Stimulated activated CD4-positive, alpha-beta T cell treated with anti-CD3 and anti-CD28 coated beads, Interleukin-4, amount 100 ng/mL, for 4 hours (primary cell): ENCODE measurements at places on chromosomes 1 and 21.

DNA sequence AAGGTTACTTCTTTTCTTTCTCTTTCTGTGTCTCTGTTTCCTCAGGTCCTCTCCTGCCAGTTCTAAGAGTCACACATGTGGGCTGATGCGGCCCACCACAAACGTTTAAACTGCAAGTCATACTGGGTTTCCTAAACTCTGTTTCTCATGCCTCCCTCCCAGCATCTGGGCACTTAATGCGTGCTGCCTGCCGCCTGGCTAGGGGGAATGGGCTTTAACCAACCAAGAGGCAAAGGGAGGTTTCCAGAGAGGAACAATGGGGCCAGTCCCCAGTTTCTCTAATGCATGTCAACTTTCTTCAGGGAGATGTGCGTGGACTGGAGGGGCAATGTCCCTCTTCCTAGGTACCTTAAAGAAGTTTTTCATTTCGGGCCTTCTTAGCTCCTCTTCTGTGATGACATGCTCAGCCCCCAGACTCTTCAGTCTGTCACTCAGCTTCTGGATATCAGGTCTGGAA, 19.9 kb upstream of the SRSF4 start:
- DNase-seq, result no peak

GRCh38 chr1:78619803-78620579, at the start of gene IFI44L:
TSS of gene IFI44L (plus strand) at chr1:78620448. CDS start at chr1:78627916, 7,468 bp downstream.
- DNase-seq, result peak; percentile 59

- no peak for DNase-seq
Observed at GRCh38 chr1:230858236-230858820, 10.0 kb downstream of the C1orf198 start.

DNA sequence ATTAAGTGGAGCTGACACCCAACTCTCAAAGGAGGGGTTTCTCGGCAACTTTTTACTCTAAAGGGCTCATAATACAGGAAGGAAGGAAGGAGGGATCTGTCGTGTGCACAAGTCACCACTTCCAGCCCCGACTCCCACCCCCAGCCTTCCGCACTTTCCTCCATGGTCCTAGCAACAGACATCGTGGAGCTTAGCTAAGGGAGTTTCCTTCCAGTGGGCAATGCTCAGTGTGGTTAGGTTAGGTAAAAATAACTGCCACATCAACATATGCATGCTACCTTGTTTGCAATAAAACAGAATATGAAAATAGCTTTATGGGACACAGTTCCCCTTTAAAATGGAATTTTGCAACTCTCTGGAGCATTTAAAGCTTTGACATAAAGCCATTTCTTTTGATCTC, 35.2 kb downstream of the KANK4 start:
- DNase-seq, result no peak

GRCh38 chr21:19981938-19982337, 1016.3 kb upstream of the NCAM2 start:
- DNase-seq, result no peak

- no peak for DNase-seq
Observed at GRCh38 chr1:176876966-176877515, 287.5 kb downstream of the ASTN1 start.

DNA sequence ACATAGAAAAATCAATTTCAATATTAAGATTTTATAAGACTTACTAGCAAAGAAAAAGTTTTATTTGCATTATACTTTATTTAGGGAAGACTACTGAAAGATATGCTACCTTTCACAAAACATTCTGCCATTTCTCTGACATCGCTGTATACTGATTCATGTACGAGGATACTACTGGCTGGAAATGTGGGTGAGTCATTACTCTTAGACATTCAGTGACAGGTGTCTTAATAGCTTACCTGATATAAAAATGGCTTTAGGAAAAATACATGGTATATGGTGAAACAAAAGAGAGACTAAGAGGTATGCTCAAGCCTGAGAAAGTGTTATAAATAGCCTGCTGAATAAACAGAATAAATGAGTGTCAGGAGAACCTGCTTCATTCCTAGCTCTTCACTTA, 73.0 kb upstream of the EXO1 start:
- no peak for DNase-seq

DNA sequence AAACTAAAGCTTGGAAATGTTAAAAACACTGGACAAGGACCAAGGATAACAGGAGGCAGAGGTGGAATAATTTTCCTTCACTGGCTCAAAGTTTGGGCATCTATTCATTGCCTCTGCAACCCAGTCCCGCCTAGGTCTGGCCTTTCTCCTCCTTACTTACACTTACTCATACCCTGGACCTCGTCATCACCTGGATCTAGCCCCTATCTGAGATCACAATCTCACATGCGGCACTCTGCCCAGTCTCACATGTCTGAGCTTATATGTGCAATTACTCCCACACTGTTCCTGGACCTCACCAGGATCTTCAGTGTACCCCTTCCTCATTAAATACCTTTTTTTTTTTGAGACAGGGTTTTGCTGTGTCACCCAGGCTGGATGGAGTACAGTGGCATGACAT, 37.6 kb downstream of the NVL start:
- no peak for DNase-seq

DNA sequence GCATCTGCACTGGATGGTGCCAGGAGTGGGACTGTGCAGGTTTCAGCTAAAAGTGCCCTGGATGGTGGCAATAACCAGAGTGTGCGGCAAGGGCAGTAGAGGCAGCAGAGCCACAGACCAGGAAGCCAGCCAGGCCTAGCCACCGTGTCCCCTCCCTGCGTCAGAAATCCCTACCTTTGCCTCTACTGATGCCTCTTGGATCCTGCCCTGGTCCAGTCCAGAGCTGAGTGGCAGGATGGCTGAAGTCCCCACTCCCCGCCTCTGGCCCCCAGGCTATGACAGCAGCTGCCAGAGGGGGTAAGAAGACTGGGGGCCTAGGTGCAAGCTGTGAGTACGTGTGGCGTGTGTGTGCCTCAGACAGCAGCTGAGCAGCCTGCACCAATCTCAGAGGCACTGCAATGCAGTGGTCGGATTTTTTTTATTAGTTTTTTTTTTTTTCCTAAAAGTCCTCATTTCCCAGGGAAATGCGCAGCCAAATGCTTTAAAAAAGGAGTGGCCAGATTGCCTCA, 51.9 kb downstream of the SYT2 start:
- DNase-seq, result no peak

DNA sequence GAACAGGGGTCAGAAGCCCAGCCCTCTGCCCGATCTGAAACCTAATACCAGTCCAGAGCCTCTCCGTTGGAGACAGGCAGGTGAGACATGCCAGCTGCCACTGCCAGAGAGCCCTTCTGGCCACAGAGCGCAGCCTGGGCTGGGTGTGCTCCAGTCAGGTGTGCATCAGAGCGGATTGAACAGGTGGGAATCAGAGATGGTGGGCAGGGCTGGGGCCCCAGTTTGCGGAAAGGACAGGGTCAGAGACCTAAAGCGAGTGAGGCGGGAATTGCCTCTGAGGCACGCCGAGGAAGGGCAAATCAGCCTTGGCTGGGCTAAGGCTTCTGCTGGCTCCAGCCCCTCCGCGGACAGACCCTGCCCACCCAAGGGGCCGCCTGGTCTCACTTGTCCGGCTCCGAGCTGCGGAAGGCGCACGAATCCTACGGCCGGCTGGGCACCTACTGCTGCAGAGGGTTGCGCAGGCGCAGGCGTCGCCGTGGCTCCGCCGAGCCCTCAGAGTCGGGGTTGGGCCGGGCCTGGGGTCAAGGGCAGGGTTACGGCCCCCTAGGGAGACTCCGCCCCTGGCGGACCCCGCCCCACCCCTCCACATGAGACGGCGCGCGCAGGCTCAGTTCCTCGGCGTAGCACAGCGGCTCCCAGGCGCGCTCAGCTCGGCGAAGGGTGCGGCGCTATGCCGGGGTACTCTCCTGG, 10.3 kb downstream of the CPLANE2 start:
- no peak for DNase-seq

DNA sequence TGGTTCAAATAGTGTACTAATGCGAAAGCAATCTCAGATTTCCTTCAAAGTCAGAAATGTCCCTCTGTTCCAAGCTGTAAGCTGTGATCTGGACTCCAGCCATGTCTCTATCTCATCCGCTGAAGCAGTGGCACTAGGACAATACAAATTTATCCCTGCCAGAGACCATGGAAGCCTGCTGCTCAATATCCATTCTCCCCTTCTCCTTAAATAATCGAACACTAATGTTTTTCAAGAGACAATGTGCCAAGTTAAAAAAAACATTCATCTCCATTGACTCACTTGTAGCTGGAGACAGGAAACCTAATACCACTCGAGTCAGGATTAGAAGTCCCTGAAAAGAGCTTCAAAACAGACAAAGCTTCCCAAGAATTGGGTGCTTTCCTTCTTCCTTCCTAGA, 38.5 kb upstream of the PGBD5 start:
- DNase-seq, result no peak

DNA sequence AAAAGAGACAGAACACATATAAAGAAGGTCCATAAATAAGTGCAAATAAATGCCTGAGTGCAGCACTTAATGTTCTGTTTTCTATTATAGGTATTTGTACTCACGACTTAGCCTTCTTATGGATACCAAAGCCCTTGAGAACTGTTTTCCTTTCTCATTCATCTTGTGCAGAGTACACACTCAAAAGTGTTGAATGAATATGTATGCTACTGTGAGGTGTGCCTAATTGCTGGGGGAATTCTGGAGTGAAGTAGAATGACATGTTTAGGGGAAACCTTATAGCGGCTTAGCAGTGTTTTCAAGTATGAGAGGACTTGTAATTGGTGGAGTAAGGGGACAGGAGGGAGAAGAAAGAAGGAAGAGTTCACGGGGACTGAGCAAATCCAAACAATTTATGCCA, 157.6 kb downstream of the CACNA1E start:
- no peak for DNase-seq

DNA sequence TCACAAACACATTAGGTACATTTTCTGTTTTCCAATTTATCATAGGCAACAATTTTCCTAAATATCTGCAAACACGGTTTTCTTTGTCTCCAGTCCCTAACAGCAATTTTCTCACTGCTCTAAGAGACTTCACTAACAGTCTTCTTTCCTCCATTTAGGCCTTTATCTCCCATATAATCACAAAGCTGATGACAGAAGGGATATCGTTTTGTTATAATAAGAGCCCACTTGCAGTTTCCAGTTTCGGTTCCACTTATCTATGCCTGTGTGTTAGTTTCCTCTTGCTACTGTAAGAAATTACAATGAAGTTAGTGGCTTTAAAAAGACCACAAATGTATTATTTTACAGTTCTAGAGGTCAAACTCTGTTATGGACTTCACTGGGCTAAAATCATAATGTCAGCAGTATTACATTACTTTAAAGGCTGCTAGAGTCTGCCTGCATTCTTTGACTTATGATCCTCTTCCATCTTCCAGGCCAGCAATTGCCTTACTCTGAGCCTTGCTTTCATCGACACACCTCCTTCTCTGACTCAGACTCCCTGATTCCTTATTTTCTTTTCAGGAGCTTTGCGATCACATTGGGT, 549.3 kb downstream of the NCAM2 start:
- DNase-seq, result no peak

GRCh38 chr1:158146165-158146564, 34.5 kb upstream of the CD1D start:
- no peak for DNase-seq

- DNase-seq, result no peak
Observed at GRCh38 chr1:109137958-109138357, 24.0 kb downstream of the ELAPOR1 start.

- DNase-seq, result peak; percentile 6
Observed at GRCh38 chr21:35204850-35205541, 155.9 kb upstream of the RUNX1 start.

DNA sequence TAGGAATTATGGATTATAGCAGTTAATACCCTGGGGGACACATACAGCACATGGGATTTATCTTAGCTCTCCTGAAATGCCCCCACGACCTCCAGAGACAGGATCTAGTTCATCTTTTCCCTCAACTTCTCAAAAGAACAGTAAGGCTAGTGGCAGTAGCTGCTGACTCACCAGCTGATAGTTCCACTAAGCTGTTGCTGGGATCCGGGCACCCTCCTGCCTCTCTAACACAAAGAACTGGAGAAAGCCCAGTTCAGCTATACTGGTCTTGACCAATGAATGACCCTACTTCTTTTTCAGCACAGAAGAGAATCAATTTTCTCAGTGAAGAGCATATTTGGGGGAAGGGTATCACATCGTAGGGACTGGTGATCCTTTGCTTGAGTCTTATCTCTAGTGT, 84.1 kb downstream of the PGBD5 start:
- no peak for DNase-seq

- no peak for DNase-seq
Observed at GRCh38 chr1:152855661-152856060, 4.1 kb upstream of the LCE7A start.

DNA sequence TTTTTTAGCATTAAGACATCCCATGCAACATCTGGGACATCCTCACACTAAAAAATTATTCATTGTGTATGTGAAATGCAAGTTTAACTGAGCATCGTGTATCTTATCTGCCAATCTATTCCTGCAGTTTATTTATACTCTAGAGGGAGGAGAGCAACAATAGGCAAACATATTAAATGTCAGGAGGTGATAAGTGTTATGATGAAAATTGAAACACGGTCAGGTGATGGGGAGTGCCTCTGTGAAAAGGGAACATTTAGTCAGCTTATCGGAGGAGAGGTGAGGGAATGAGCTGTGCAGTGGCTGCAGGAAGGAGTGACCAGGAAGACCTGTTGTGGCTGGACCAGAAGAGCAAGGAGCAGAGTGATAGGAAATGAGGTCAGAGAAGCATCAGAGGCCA, 775 bp upstream of the EFCAB14 start:
- no peak for DNase-seq

DNA sequence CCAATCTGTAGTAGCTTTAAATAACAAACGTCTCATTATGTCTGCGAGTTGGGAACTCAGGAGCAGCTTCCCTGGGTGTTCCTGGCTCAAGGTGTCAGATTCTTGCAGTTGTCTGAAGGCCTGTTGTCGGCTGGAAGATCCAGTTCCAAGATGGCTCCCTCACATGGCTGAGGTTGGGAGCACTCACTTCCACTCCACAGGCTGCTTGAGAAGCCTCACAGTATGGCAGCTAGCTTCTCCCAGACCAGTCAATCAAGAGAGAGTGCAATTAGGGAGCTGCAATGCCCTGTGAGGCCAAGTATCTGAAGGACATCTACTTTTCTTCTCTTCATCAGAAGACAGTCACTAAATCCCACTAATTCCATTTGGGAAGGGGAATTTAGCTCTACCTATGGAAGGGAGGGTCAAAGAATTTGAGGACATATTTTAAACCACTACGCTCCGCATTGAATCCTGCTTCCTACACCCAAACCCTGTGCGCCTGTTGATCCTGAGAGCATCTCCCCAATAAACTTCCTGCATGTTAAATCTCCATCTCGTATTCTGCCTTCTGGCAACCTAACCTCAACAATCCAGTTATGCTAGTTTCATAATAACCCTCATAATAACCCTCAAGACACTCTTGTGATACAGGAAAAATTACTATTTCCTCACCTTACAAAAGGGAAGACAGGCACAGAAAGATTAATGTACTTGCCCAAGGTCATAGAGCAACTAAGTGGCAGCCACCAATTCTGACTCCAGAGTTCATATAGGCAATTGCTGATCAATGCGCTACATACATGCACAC, 3.6 kb upstream of the VPS26C start:
- no peak for DNase-seq

- no peak for DNase-seq
Observed at GRCh38 chr1:41977326-41977725, 58.6 kb upstream of the HIVEP3 start.
